Iris pigment epithelial cell (primary cell): ENCODE measurements at places on chromosomes 13 and 19.

- peak; percentile 32 for DNase-seq
These were observed 441 bp downstream of the INAFM1 start for GRCh38 chr19:47274891-47275761.

DNA sequence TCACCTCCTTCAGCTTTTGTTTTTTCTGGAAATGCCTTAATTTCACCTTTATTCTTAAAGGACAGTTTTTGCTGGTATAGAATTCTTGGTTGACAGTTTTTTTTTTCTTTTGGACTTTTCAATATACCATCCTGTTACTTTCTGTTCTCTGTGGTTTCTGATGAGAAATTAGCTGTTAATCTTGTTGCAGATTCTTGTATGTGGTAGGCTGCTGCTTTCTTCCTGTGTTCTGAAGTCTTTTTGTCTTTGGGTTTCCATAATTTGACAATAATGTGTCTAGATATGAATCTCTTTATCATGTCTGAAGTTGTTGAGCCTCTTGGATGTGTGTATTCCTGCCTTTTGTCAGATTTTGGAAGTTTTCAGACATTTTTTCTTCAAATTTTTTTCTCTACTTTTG lies 12.0 kb downstream of the ZNF283 start:
- DNase-seq: no peak

DNA sequence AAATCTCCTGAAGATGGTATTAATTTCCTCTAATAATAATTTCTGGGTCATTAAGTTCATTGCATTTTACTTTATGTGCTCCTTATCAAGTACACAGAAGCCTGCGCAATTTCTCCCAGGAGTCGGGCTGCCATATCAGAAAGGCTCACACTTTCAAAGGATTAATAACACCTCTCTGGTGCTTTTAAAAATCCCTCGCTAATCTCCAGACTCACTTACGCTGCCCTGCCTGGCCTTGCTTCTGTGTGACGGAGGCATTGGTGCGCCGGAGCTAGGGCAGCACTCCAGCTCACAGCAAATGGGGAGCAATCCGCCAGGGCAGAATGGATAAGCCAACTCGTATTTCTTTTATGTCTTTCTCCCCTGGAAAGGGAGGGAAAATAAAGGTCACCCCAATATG lies 300.8 kb downstream of the EFNB2 start:
- DNase-seq: no peak

DNA sequence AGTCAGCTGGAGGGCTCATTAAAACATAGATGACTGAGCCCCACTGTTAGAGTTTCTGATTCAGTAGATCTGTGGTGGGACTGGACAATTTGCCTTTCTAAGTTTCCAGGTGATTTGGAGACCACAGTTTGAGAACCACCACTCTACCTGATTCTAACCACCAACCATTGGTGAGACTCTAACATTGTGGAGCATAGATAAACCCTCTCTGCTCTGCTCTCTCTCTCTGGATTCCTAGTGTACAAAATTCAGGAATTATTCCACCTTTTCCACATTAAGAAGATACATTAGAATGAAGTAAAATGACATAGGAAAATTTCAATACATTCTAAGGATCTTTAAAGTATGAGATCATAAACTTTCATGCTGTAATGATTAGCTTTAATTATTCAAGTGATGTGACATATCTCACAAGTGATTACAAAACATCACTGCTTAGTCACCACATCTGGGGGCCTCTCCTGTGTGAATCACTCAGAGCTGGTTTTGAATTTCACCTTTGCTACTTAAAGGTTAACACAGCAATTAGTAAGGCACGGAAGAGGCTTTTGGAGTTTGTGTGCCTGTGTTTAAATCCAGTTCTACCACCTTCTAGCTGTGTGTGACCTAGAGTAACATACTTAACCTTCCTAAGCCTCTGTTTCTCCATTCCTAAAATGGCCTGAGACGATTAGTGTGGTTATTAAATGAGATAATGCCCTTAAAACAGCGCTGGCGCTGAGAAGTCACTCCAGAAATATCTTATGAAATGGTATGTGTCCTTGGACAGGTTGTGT lies 78.5 kb upstream of the NBEA start:
- peak; percentile 88 for DNase-seq

GRCh38 chr19:18533058-18533457 lies 10.3 kb downstream of the FKBP8 start:
- DNase-seq: no peak

- DNase-seq: no peak
These were observed 1.7 kb downstream of the GNG7 start for GRCh38 chr19:2700660-2701360.

- no peak for DNase-seq
These were observed 26.1 kb upstream of the OR1M1 start for GRCh38 chr19:9060564-9061340.

DNA sequence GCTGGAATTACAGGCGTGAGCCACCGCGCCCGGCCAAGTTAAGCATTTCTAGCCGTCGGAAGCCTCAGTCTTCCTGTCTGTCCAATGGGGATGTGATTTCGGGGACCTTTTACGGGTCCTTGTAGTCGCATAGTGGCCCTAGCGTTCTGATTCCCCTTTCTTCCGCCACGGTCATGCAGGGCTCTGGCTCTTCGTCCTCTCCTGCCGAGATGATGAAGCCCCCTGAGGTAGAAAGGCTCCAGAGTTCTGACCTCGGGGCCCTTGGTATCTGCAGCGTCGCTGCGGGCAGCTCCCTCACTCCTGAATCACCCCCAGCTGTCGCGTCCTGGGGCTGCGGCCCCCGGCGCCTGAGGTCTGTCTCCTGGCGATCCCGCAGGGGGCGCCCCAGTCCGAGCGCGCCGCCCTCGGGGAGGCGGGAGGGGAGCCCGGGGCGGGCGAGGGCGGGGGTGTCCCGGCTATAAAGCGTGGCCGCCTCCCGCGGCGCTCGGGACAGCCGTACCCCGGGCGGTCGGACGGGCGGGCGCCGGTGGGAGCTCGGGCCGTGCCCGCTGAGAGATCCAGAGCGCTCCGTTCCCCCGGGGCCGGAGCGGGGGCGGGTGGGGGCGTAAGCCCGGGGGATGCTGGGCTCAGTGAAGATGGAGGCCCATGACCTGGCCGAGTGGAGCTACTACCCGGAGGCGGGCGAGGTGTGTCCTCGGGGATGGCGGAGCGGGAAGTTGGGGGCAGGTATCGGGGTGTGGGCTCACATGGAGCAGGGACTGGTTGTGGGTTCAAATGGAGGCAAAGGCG lies at the start of gene FOXA3:
Gene FOXA3 (plus strand): TSS at position 487 of the 789 bp plus-strand sequence. CDS start 131 bp downstream, at position 618.
- DNase-seq: no peak

- DNase-seq: no peak
These were observed 167.8 kb upstream of the SOX1 start for GRCh38 chr13:111898956-111899713.

GRCh38 chr13:46522748-46523030 lies 30.3 kb upstream of the LRCH1 start:
- no peak for DNase-seq

GRCh38 chr19:30712431-30713337 lies 340.5 kb downstream of the ZNF536 start:
- no peak for DNase-seq

DNA sequence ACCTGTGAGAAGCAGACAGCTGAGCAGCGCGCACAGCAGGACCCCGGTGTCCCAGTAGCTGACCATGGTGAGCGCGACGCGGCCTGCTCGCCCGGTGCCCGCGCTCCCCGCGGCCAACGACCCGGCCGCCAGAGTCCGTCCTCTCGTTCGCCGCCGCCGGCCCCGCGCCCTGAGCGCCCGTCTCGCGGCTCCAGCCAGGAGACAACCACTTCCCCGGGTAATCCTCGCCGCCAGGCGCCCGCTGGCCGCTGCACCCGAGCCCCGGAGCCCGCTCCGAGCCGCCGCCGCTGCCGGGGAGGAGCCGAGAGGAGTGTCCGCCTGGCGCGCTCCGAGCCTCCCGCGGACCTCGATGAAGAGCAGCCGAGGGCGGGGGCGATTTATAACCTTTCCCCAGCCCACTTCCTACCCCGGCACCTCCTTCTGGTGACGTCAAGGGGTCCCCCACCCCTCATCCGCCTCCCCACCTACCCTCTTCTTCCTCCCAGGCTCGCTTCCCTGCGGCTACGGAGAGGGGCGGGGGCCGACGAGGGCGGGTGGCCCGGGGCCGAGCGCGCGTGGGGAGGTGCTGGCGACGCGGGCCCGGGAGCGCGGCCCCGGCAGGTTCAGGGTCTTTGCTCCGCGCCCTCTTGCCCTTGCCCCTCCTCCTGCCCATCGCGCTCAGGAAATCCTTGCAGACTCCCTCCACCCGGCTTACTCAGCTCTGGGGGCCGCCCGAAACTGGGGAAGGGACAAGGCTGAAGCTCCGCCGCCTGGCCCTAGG lies at the start of gene FLT1:
Gene FLT1 (minus strand): TSS at position 351 of the 760 bp plus-strand sequence. CDS start 285 bp downstream, at position 66.
- peak; percentile 62 for DNase-seq

GRCh38 chr13:30802501-30802900 lies 67.2 kb downstream of the ALOX5AP start:
- no peak for DNase-seq
